Activated CD4-positive, alpha-beta T cell treated with anti-CD3 and anti-CD28 coated beads for 36 hours (primary cell): ENCODE measurements at places on chromosomes 7 and 10.

DNA sequence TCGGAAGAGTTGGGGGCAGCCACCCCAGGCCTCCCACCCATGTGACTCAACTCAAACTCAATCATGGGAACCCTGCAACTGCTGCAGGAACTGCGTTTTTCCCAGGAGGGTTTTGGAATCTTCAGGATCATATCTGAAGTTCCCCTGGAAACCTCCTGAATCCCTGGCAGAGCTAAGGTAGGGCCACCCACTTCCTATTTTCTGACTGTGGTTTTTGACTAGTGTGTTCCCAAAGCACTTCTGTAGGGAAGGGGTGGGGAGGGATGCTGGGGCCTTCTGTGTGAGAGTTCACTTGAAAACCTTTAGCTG, 127.6 kb upstream of the UNC5B start:
- DNase-seq, result no peak

DNA sequence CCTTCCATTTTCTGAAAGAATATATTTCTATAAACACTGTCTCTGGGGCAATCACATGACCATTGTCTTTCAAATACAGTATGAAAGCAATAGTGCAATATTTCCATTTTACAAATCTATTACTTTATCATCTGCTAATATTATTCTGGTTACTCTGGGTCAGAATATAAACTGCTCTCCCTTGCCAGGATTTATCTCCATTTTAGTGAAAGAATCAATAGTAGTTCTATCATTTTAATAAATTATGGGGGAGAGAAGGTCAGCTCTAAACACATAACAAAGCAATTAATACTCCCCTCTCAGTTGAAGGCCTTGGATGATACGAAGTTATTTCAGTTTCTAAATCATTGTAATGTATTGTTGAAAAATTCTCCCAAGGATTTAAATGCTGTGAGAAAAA, 608.3 kb downstream of the MAGI2 start:
- DNase-seq, result no peak

DNA sequence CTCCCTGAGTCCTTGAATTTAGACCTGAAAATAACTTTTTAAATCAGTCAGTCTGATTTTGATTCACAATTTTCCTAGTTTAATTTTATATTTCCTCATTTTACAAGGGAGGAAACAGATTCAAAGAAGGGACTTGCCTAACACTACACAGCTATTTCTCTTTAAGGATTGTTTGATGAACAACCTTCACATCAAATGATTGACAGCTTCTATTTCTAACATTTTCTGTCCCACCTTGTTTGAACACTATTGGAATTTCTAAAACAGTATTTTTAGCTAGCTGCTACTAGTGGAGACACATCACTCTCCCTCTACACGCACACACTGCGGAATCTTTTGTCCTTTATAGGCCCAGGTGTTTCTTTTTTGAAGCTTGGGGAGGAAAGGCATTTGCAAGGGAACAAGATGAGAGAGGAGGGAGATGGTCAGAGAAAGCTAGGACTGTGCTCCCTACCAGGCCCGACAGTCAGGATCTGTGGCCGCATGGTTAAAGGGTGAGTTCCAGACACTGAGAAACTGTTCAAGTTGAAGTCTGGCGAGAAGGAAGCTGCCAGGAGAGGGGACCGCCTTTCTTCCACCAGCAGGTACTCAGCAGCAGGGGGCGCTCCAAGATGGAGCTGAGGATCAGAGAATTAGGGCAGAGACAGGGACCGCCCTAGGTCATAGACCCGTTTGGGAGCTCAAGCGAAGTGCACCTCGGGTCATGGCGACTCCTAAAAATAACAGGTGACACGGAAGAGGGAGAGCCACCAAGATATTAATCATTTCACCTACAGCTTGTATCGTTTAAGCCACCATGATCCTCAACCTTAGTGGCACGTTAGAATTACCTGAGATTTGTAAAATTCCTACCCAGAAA, 49.7 kb downstream of the DNAJC12 start:
- peak; percentile 92 for DNase-seq

DNA sequence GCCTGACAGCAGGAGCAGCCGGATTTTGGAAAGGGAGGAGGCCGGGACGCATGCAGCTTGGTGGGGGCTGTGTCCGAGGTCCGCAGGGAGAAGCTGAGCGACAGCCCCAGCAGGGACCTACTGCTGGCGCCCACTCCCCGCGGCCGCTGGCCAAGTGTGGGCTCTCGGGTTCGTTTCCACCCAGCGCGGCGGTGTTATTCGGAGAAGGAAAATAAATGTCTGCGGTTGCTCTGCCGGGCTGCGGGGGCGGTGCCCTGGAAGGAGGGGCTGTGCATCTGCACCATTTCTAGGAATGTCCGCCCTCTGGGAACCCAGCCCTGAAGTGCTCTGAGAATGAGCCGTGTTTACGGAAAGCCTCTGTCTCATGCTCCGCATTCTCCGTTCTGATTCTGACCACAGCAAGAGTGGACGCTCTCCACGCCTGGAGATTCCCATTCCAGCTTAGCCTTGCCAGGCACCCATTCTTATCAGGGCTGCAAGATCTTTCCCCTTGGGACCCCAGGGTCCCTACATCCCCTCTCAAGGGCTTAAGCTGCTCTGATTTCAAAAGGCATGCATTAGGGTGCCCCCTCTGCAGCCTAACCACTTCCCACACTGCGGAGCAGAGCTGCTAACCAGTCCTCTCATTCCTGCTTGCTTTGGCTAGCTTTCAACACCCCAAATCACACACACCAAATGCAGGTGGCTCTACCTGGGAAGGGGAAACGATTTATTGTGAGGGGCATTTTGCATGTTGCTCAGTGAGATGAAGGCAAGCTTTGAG, 256.6 kb upstream of the GLI3 start:
- peak; percentile 49 for DNase-seq

DNA sequence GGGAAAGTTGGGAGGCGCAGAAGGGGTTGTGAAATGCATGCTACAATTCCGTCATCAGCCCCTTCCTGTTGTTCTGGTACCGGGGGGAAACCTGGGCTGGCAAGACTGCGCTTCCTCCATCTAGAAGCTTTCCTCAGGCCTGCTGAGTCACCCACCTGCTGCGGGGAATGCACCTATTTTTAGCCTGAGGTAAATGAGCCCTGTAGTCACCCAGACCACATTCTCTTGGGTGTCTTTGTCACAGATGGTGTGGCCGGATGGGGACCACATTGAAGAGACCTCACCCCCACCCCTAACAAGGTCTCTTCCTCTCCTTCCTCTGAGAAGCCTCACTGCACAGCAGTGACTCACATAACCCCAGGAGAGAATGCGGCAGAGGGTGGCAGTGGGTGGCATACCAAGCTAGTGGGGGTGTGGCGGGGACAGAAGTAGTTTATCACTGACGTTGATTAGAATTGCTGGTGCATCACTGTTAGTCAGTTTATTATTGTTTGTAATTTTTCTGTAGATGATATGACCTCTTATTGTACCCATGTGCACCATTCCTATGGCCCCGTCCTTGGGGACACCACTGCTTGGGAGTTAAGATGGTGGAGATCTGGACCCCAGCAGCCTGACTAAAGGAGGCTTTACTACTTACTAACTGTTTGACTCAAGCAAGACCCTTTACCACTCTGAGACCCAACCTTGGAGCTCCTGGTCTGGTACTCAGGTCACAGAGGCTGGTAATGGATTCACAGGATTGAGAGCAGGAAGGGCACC, 83.0 kb upstream of the DUSP5 start:
- DNase-seq, result peak; percentile 93

- peak; percentile 66 for DNase-seq
These were observed at the start of gene FGFBP3 for GRCh38 chr10:91909117-91909677. TSS of gene FGFBP3 (minus strand) at chr10:91909486. CDS start at chr10:91908969, 517 bp downstream.

DNA sequence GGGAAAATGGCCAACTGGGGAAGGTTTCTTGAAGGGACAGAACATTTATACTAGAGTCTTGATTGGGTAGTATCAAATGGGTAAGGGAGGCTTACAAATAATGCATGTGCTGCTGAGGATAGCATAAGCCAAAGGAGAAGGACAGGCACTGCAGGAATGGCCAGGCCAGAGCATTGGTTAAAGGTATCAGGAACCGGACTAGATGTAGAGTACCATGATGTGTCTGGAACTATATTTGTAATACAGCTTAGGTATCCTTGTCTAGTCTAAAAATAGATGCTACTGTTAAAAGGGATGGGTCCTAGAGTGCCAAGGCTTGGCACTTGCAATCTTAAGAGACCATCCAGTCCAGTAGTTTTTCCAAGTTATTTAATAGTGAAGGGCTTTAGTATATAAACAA, 20.3 kb downstream of the TMEM243 start:
- no peak for DNase-seq

DNA sequence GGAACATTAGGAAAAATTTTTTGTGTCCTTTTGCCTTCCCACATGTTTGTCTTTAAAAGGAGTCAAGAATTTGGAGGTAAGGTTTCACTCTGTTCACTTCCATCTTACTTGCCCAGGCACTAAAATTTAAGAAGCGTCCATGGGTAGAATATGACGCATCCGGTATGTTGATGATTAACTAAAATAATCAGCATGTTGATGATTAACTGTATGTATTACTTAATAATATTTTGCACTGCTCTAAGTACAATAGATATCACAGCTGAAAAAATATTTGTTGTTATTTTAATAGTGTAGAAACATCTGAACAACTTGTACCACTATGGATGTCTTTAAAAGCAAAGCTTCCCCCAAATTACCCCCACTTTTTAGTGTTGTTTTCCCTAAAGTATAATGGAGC, 11.5 kb downstream of the ANKRD22 start:
- no peak for DNase-seq

DNA sequence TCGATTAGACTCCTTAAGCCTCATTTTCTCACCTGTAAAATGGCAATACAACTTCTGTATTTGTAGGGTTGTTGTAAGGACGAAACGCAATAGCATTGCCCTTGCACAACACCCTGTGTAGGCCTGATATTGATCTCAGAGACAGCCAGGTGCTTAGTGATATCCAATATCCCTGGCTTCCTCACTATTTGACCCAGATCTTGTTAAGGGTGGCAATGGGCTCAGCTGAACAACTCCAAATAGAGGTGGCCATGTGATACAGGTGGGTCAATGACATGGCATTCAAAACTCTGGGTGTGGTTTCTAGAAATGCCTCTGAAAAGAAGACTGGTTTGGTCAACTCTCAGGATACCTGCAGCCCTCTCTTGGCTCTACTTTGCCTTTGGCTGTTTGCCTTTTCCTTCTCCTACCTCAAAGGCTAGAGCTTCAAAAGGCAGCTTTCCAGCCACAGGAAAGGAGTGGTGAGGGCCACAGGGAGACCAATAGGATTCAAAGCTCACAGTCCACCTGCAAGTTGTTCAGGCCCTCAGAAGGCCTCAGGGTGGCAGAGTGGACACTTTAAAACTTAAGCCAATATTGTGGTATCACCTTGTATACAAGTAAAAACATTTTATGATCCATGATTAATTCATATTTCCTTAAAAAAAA, 14.9 kb upstream of the GATAD1 start:
- no peak for DNase-seq

GRCh38 chr7:117808910-117809705, 64.1 kb downstream of the CTTNBP2 start:
- no peak for DNase-seq

DNA sequence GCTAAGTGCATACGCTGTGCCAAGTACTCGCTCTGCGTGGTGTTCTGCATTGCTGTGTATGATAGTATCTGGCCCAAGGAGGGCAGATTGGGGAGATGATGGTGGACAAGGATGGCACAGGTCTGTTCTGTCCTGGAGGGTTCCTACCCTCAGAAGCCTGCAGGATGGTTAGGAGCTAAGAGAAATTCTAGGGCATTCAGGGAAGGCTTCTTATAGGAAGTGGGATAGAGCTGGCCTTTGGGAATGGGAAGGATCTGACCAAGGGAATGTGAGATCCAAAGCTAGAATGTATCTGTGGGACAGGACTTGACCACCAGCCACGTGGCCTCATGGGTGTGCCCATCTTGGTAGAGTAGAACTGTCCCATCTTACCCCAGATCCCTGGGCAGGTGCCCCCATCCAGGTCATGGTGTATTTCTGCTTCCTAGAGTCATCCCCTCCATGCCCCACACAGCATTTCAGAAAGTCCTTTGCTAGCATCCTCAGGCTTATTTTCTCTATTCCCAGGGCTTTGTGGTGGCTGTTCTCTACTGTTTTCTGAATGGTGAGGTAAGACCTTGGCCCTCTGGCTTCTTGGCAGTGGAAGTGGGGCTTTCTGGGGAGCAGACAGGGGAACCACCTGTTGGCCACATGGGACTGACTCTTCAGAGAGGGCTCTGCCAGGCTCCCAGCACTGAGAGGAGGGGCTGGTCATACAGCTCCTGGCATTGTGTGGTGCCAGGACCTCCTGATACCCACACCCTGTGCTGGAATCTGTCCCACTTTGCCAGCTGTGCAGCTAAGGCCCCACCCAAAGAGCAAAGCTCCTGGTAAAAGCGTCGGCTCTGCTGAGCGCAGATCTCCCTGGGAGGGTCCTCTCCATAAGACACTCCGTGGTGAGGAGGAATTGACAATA, 52.5 kb downstream of the ADCYAP1R1 start:
- no peak for DNase-seq

DNA sequence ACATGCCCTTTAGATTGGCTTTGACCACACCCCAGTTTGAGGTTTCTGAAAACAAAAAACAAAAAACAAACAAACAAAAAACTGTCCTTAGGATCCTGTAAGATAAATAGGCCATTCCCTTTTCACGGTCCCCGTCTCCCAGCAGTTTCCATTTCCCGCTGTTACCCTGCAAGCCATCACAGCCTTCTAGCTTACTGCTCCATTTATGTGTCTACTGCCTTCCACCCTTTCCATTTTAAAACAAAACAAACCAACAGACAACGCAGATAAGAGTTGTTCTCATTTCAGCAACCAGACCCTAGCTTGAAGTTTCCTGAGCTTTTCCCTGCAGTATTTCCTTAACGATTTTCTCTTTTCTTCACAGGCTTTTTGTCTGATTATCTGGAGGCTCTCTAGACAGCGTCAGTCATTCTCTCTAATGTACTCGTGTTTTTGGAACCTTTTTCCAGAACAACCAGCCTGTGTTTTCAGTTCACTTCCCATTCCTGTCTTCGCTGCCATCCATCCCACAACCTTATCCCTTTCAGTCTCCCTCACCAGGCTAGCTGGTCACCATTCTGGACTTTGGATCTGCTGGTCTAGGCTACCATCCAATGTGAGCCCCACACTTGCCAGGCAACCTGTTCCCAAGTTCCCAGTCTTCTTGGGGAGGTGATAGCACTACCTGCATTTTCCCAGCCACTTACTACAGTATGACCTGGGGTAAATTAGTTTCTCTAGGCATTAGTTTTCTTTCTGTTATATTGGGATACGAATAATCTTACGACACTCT, 317.3 kb upstream of the FZD1 start:
- DNase-seq, result no peak

DNA sequence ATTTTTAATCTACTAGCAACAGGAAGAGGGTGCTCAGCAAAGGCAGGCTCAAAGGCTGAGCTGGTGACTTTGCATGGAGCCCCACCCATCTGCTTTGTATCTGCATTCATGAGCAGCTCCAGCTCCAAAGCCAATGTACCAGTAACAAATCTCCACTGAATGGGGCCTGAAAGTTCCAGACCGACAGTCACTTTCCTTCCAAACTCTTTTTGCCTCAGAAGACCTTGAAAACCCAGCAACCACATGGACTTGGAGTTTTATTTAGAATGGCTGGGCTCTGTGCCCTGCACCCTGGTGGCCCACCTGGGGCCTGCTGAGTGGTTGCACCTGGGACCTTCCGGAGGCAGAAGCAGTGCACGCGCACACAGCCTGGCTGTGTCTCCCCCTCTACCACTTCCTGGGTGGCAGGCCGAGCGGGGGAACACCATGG, 195.0 kb upstream of the PLXNA4 start:
- peak; percentile 47 for DNase-seq
